Fibroblast of the aortic adventitia (primary cell): ENCODE measurements at places on chromosomes 4 and X. TPM values are rescaled to one million over a fixed set of nuclear protein-coding genes. Genes with fewer than 3 reads are reported as not detected.

FGB gene
- total RNA-seq = not detected in 2 replicates

DNA sequence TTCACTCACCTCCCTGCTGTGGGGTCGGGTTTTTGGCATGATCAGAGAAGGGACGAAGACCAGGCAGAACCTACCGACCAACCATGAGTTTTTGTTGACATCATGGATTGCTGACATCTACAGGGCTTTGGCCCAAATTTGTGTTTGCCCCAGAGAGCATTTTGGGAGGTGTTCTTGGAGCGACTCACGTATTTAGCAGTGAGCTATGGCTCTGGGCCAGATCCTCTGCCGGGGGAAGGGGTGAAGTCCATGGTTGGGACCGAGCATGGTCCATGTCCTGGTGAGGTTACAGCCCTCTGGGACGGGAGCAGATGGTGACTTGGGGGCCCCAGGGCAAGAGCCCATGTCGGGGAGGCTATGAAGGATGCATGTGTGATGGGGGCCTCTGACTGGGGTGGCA lies 17.4 kb downstream of the SORCS2 start:
- DNase-seq = peak; percentile 42

DNA sequence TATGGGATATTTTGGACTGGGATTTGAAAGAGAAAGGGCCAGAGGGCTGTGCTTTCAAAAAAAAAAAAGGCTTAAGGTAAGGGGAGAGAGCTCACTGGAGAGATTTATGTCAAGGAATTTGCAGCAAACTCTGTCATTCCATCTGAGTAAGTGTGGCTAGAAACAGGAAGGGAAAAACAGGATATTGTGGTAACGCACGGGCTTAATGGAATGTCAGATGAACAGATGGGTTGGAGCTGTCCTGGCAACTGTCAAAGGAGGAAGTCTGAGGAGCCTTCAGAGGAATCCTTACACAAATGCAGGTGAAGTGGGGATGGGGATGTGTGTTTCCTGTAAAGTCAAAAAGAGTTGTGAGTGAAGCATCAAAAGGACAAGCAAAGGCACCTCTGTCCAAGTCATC lies 15.1 kb upstream of the NKX3-2 start:
- peak; percentile 30 for DNase-seq

DNA sequence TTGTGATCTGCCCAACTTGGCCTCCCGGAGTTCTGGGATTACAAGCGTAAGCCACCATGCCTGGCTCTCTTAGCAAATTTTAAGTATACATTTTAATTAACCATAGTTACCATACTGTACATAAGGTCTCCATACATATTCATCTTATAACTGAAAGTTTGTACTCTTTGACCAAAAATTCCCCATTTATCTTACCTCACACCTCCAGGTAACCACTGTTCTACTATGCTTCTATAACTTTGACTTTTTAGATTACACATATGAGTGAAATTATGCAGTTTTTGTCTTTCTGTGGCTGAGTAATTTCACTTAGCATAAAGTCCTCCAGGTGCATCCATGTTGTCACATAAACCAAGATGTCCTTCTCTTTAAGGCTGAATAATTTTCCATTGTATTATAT lies 17.4 kb downstream of the C4orf51 start:
- DNase-seq = no peak
